Esophagus squamous epithelium (tissue), 5 donors: ENCODE measurements at places on chromosomes 5 and 9.

DNA sequence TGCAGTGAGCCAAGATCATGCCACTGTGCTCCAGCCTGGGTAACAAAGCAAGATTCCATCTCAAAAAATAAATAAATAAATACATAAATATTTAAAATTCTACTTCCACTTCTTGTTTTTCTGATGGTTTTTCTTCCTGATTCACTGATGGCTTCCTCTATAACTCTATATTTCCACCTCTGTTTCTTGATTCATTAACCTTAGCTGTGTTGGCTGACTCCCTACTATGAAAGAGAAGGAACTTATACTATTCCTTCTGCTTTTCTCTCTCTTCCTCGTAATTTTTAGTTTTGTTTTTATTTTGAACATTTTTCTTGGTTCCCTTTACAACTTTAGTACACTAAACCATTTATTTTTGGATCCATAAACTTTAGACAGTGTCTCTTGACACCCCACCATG is 103.5 kb downstream of the MAMDC2 start:
- no peak for DNase-seq

GRCh38 chr9:94827584-94828304 is 101.2 kb downstream of the AOPEP start:
- no peak for DNase-seq

GRCh38 chr5:40557501-40557900 is 122.2 kb upstream of the PTGER4 start:
- DNase-seq, result no peak

DNA sequence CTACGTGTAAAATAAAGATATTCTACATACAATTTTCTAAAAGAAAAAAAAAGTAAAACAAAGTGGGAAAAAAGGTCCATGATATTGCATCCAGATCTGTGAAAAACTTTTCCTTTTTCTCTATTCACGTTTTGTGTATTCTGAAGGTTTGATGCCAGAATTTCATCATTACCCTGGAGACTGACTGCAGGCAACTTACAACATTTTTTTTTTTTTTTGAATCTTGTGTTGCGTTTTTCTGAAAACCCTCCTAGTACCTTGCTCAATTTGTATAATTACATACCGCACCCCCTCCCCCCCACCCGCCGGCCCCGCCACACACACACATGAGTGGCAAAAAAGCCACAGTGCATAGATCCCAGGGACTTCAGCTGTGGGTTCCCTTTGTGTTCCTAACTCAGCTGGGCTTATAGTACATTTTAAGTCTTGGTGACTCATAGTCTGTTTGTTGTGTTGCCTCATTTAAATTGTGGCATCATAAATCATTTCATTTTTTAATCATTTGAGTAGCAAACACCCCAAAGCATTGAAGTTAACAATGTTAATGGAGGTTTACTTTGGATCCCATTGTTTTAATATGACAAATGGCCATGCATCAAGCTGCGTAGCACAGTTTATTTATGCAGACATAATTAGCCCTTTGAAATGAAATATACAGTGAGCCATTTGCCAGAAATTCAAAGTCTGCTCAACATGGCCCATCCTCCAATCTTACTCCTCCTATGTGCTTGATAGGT is 36.0 kb downstream of the PRDM6 start:
- DNase-seq, result no peak

GRCh38 chr5:76187386-76187785 is 104.2 kb downstream of the SV2C start:
- DNase-seq, result no peak

DNA sequence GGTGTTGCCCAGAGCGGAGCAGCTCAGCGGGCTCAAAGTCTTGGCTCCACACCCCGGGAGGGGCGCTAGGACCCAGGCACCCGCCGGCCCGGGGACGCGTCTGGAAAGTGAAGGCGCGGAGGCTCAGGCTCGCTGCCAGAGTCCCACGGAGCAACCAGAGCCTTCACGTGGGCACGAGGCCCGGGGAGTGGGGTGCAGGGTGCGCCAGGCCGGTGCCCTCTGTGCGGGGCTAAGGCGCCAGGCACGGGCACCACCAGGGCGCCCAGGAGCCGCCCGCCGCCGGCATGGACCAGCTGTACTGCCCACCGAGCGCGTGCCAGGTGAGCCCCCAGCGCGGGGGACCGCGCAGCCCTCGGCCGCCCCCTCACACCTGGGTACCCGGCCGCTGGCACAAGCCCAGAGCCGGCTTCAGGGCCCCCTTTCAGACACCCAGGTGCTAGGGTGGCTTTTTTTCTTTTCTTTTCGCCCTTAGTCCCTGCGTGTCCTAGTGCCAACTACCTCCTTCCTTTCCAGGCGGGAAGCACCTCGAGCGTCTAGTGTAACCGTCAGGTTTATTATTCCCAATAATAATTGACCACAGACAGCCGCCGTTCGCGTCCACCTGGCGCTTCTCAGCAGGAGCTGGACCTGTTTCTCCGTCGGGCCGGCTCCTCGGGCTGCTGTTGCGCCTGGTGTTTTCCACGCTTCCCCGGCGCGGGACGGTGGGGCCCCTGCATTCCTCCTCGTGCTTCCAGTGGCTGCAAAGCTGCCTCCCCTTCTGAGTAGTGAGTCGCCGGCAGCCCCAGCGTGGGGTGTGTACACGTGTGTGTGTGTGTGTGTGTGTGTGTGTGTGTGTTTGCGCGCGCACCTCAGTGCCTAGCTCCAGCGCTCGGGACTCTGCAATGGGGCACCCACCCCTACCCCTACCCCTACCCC is 30.1 kb upstream of the PDE8B start:
- DNase-seq, result no peak

DNA sequence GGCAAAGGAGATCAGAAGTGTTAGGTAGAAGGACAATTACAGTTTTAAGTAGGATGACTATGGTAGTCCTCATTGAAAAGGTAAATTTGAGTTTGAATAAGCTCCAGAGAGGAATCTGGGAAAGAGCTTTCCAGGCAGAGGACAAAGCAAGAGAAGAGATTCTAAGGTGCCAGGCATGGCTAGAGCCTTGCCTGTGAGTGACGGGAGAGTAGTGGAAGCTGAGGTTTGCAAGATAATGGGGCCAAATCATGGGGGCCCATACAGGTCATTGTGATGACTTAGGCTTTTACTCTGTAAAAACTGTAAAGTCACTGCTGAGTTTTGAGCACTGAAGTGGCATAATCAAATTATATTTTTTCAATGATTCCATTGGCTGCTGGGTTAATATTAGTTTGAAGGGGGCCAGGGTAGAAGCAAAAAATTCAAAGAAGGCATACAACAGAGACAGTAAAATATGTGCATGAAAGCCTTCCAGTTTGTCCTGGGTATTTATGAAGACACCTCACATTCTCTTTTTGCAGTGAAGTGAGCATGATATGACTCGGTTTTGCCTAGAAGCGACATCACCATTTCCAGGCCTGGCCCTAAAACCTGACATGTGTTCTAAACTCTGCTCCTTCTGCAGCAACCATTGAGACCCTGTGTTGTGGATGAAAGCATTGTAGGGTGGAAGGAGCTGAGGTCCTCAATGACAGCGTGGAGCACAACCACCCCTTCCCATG is 279.8 kb upstream of the TNC start:
- DNase-seq, result no peak

DNA sequence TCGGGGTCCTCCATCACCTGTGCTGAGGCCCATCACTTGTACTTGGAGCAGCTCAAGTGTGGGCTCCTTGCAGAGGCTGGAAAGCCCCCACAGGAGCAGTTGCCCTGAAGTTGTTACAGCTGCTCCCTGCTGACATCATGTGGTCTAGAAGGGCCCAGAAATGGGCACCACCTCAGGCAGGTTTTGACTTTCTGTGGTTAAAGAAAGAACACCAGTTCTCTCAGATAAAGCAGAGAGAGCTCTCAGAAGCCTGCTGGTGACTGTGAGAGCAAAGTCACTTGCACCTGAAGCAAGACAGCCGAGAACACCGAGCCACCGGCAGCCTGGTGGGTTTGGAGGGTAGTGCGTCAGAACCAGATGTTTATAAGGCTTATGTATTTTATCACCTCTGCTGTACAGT is 70.4 kb downstream of the MVB12B start:
- DNase-seq, result no peak

GRCh38 chr5:132013006-132013689 is 1.7 kb upstream of the ACSL6 start:
- no peak for DNase-seq

- no peak for DNase-seq
Measured at GRCh38 chr9:13163287-13163686, 116.2 kb downstream of the MPDZ start.

DNA sequence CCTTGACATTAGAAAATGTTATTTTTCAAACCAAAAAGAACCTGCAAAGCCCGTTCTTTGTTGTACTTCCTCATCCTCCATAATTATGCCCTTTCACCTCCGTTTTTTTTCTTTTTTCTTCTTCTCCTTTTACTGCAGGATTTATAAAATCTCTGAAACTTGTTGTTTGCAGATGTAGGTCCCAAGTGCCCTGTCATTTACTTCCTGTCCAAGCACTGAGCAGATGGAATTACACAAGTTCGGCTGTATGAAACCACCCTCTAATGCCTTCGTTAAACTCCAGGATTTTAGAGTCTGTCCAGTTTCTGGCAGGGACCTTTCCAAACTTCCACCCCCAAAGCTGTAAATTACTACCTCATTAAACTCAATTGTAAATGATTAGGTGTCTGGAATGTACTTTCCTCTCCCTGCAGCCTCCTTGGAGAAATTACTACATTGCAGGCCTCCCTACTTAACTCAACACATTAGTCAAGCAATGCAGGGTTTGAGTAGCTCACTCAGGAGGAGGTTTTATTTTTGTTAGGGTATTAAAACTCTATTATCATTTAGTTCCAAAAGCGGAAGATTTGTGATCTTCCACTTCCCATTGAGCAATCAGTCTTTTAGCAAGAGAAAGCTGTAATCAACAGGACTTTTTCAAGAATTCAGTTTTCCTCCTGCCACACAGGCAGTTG is 125.6 kb upstream of the LPAR1 start:
- no peak for DNase-seq

DNA sequence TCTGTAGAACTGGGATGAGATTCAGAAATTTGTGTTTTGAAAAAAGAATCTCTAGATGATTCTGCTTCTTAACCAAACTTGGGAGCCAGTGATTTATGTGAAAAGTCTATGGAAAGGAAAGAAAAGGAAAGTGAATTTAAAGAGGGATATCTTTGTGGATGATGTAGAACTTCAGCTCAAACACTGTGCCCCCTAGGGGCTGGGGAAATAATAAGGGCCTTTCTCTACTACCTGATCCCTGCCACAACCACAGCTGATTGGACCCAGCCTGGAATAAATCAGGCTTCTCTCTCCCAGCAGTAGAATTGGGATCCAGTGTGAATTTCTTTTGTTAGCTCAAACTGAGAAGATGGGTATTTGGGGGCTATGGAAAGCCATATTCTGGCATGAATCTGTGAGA is 155.0 kb downstream of the PRELID2 start:
- DNase-seq, result no peak

- DNase-seq, result no peak
Measured at GRCh38 chr5:117645400-117645799, 1070.8 kb upstream of the SEMA6A start.

DNA sequence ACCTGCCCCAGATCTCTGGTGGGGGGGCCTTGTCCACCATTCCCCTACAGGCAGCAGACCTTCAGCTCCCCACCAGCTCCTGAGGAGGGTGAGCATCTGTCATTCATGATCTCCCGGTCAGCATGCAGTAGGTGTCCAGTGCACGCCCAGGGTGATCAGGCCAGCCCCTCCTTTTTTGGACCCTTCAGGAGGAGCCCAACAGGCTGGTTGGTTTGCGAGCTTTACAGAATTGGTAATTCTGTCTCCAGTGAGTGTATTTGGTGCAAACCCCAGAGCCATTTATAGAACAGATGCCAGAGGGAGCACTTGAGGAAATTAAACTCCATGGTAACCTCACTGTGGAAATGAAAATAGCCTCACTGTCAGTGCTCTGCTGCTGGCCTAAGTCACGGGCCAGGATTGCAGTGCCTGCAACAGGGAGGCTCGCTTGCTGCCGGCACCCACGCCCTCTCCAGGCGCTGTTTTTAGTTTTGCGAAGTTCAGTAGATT is 23.4 kb downstream of the WNK2 start:
- DNase-seq, result no peak

GRCh38 chr5:173298213-173298926 is 29.8 kb downstream of the STC2 start:
- DNase-seq, result no peak

DNA sequence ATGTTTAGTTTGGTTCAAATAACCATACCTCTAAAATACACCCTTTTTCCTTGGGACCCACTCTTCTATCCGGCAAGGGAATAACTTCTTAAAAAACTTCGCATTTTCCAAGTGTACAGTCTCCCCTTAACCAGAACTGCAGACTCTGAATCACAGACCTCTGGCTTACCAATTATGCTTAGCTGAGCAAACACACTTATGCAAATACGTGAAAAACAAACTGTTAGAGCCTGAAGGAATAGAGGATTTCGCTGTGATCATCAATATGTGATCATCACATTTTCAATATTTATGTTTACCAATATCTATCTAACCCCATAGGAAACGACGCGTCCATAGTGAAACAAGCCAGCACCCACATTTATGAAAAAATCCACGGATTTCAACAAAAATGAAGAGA is 1.3 kb downstream of the LPAR1 start:
- DNase-seq, result no peak

GRCh38 chr9:95112436-95113280 is 204.9 kb downstream of the FANCC start:
- DNase-seq, result no peak

- no peak for DNase-seq
Measured at GRCh38 chr5:149060325-149060724, 2.5 kb downstream of the SH3TC2 start.

DNA sequence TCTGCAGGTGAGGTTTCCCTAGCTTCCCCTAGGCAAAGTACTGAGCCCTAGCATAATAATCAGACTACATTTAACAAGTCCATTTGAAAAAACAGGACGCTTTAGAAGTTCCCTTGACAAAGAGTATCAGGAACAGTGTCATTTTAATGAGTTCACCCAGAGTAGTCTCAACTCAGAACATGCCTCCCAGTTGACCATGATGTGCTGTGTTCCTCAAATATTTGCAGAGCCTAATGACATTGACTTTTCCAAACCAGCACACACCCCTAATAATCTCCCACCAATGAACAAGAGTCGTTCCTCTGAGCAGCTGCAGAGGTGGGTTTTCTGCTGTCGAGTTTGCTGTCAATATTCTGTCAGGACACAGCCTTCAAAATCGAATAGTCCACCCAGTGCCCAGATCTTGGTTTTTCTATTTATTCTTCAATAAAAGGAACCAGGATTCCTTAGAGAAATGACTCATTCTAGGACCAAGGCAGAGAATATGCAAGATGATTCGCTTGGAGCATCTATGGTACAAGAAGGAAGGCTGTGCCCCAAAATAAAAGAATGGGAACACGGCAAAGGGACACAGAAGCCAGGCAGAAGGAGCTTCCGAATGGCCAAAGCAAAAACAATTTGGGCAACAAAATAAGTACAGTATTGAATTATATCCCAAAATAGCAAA is 57.6 kb downstream of the OTULIN start:
- DNase-seq, result no peak

DNA sequence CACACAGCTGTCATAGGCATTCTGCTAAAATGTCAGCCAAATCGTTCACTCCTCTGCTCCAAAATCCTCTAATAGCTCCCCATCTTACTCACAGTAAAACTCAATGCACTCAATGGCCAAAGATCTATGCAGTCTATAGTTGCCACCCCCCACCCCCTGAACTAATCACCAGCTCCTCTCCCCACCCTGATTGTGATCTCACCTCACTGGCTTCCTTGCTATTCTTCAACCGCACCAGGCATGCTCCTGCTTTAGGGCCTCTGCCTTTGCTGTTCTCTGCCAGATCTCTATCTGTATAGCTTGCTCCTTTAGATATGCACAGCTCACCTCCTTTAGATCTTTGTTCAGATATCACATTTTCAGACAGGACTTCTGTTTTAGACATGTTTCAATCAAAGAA is 33.2 kb upstream of the SNX2 start:
- no peak for DNase-seq
